ENCODE measurements at places on chromosomes 16 and 17.

DNA sequence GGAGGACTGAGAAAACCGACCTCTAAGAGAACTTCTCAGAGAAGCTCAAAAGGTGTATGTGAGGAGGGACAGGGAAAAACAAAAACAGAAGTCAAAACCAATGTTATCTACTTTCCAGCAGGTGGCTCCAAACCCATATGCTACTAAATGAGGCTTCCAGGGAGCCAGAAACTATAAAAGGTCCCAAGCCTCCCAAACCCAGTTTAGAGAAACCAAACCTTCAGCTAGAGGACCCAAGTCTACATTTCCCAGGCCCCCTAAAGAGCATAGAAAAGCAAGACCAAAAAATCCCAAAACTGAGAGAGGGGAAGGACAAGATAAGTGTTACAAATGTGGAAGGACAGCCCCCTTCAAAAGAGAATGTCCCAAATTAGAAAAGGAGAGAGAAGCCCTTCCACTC lies 3.7 kb downstream of the HPR start:
- DNase-seq, result peak; percentile 35

- DNase-seq, result no peak
These were observed 18.4 kb upstream of the PRKCA start for GRCh38 chr17:66283971-66284370.

- DNase-seq, result no peak
These were observed 213.8 kb upstream of the NLRP1 start for GRCh38 chr17:5798094-5798493.

DNA sequence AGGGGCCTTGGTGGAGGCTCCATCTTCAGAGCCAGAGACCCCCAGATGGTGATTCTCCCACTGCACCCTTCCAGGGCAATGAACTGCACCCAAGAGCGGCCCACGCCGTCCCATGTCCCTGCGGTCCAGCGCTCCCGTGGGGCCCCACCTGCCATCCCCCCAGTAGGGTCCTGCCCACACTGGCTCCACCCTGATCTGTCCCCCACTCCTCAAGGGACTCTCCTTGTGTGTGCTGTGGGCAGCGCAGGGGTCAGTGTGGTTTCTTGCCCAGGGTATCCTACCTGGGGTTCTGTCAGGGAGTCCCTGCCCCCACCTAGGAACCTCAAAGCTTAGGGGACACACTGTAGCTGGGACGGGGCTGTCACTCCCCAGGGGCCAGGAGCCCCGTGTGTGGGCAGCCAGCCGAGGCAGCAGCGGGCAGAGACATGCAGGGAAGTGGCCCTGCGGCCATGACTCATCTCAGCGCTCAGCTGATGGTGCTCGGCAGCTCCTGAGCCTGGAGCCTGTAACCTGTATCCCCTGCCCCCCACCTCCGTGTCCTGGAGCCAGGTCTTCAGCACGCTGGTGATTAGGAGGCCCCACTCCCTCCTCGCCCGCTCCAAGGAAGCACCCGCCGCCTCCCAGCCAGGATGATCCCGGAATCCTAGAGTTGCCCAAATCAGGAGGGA lies 35.7 kb upstream of the SSTR5 start:
- peak; percentile 30 for DNase-seq

DNA sequence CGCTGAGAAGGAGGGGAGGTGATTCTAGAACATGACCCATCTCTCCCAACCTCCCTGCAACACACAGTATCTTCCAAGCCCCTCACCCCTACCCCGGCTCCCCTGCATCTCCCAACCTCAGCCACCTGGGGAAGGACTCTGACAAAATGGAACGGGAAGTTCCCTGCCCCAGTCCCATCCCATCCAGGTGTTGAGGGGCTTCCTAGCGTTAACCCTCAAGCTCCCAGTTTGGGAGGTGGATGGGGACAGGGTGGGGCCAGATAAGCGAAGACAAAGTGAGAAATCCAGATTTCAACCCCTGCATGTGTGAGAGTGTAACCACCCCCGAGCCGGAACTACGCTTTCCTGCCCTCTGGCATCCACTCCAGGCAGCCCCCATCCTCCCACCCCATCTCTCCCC lies 1.8 kb downstream of the ZSCAN10 start:
- no peak for DNase-seq

GRCh38 chr17:3914312-3914670 lies 2.0 kb downstream of the P2RX1 start:
- no peak for DNase-seq

DNA sequence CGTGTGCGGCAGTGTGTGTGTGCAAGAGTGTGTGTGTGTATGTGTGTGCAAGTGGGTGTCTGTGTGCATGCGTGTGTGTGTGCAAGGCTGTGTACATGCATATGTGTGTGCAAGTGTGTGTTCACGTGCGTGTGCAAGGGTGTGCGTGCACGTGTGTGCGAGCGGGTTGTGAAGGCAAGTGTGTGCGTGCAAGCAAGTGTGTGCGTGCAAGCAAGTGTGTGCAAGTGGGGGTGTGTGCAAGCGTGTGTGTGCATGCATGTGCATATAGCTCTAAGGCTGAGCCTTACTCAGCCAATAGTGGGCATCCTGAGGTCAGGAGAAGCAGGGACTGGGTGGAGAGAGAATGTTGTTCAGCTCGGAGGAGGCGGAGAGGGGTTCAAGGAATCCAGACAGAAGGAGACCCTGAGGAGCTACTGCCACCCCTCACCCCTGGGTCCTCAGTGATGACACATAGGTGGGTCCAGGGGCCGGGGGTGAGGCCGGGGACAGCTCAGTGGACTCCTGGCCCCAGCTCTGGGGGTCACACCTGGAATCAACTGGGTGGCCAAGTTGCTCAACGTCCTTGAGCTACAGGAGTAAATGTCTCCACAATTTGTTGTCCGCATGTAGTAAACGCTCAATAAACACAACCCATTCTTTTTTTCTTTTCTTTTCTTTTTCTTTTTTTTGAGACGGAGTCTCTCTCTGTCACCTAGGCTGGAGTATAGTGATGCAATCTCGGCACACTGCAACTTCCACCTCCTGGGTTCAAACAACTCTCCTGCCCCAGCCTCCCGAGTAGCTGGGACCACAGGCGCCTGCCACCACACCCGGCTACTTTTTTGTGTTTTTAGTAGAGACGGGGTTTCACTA lies 1.8 kb downstream of the PRR29 start:
- no peak for DNase-seq

DNA sequence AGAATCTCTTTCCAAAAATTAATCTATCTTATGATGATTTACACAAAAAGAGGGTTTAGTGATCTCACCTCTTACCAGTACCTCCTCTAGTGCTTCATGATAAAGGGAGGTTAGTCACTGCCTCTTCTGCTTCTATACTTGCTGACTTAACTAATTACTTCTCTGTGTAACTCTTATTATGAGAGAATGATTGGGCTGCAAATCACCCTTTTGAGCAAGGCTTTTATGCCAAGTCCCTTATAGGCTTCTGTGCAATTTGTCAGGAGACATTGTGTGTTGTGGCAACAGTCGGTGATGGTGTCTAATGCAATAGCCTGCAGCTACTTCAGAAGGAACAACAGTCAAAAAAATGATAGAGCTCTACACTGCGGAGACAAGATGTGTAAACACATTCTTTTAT lies 1568.1 kb upstream of the GOT2 start:
- no peak for DNase-seq

GRCh38 chr16:64242492-64242891 lies 879.4 kb downstream of the CDH11 start:
- no peak for DNase-seq

DNA sequence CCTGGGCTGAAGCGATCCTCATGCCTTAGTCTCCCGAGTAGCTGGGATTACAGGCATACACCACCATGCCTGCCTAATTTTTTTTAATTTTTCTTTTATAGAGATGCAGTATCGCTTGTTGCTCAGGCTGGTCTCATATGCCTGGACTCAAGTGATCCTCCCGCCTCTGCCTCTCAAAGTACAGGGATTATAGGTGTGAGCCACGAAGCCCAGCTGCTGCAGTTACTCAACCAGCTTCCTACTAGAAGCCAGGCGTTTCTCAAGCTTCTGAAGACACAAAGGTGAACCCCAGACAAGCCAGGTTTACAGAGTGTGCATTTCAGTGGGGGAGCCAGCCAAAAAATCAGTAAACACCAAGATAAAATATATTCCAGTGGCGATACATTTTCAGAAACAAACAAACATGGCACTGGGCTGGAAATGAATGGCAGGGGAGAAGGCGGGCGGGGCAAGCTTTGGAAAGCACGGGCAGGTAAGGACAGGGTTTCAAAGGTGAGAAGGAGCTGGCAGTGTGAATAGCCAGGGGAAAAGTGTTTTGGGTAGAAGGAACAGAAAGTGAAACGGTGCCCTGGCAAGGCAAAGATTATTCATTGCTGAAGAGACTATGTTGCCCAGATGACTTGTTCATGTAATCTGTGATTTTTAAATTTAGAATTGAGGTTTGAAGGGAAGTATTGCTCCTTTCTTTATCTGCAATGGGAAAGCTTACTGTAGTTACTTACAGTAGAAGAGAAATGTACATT lies 471.1 kb downstream of the WWOX start:
- DNase-seq, result no peak

- DNase-seq, result peak; percentile 59
These were observed 90.7 kb upstream of the SMIM36 start for GRCh38 chr17:55601874-55602364.

DNA sequence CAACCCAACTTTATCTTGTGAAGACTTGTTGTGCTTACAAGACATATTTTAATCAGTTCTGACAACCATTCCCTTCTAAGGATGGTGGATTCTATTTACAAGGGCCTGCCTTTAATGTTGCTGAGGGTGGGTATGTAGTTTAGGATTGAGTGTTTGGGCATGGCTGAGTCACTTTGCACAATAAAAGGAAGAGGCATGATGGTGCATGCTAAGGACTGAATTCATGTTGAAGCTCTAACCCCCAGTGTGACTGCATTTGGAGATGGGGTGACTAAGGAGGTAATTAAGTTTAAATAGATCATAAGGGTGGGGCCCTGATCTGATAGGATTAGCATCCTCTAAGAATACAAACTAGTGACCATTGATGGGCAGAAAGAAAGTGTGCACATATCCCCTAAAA lies 196.1 kb upstream of the HS3ST3A1 start:
- no peak for DNase-seq

GRCh38 chr17:16417399-16417798 lies 2.0 kb downstream of the TRPV2 start:
- DNase-seq, result no peak

DNA sequence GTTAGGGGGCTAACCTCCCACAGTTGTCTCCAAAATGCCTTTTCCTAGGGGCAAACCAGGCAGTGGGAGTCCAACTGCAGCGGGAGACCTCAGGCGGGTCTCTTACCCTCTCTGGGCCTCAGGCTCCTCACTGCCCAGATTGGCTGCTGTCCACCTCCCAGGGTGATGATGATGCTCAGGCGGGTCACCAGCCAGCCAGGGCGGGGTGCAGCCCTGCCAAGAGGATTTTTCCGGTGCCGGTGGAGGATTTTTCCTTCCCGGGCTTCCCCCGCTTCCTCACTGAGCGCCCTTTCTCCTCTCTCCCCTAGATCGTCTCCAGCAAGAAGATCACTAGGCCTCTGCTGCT lies 22.8 kb downstream of the CPNE2 start:
- DNase-seq, result no peak

DNA sequence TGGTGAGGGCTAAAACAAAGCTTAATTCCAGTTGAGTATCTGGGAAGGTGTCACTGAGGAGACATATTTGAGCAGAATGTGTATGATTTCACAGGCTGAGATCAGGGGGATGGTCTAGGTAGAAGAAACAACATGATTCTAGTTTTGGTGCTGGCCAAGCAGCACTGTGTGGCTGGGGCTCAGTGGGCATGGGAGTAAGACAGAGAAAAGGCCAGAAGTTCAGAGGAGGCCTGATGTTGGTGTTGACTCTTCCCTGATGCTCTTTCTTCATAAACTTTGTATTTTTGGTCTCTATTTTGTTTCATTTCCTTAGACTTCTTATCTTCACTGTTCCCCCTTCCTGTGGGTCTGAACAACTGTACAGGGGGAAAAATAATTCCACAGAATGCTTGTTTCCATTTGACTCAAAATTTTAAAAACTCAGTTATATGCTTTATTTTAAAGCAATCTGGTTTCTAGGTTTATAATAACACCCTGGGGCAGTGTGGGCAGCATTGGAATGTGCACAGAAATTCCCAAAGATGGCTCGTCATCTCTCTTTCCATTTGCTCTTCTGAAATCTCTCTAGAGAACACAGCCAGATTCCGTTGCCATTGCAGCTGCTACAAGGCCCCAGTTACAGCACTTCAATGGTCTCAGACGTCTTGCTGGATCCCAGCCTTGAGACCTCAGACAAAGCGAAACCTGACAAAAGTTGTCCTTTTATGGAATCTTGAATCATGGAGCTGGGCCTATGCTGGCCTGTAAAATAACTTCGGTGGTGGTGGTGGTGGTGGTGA lies 68.3 kb downstream of the SNX11 start:
- DNase-seq, result no peak

- DNase-seq, result no peak
These were observed 137.4 kb upstream of the TNRC6C start for GRCh38 chr17:77821114-77821513.

DNA sequence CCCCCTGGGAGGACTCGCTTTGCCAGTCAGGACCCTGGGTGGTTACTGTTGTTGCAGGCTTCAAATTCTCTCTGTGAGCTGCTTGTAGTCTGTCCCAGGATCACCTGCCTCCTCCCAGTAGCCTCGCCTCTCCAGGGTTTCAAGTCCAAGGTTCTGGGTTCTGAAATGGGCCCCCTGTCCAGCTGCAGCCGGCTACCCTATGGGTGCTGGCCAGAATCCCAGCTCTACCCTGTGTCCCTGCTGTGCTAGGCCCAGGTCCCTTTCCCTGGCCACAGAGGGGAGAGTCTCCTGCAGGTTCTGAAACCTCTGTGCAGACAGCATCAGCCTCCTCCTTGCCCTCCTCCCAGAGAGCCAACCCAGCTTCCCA lies 21.4 kb downstream of the UNC13D start:
- no peak for DNase-seq

DNA sequence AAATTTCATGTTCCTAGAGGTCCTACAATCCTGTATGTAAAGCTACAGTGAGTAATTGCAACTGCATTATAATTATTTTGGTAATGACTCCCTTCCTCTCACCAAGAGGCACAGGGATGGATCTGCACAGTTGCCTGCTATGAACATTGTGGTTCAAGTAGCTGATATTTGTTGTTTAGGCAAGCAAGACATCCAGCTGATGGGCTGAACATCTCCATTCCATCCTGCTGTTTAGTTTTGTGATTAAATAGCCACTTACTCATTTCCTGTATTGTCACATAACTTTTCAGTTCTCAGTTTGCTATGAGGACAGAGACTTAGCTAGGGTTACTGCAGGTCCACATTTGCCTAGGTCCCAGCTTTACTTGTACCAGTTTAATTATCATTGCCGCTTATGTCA lies 181.2 kb upstream of the TBX2 start:
- DNase-seq, result peak; percentile 24
